Lung (tissue), 17 donors: ENCODE measurements at places on chromosomes 7 and 10. TPM values are rescaled to one million over a fixed set of nuclear protein-coding genes. Genes with fewer than 3 reads are reported as not detected.

Gene OR2F2
- not detected for total RNA-seq

GRCh38 chr7:100604976-100605911 lies 3.1 kb downstream of the PCOLCE start:
- DNase-seq = no peak
- peak overlapping the region; percentile 52 for H3K27ac ChIP-seq
- no peaks in the 10 kb centered on the region for H3K36me3 ChIP-seq
- peak overlapping the region; percentile 50 for H3K4me3 ChIP-seq

Gene TRIL
- 17.0 TPM for total RNA-seq

Gene GIMAP8
- total RNA-seq = 20.9 TPM

GRCh38 chr7:10824154-10824553 lies 149.5 kb upstream of the PHF14 start:
- no peak for DNase-seq
- H3K36me3 ChIP-seq = no peaks in the 10 kb centered on the region
- no peaks in the 10 kb centered on the region for H3K27me3 ChIP-seq
- H3K4me1 ChIP-seq = no peaks in the 10 kb centered on the region
- H3K4me3 ChIP-seq = no peak overlapping the region
- H3K27ac ChIP-seq = no peak overlapping the region

- DNase-seq = peak; percentile 58
- H3K4me3 ChIP-seq = no peak overlapping the region
- H3K4me1 ChIP-seq = no peaks in the 10 kb centered on the region
- no peaks in the 10 kb centered on the region for H3K36me3 ChIP-seq
- H3K27me3 ChIP-seq = no peaks in the 10 kb centered on the region
Observed at GRCh38 chr7:610531-611280, 91.1 kb upstream of the PDGFA start.

GRCh38 chr7:17159500-17160037 lies 138.9 kb upstream of the AHR start:
- H3K27ac ChIP-seq = no peak overlapping the region
- H3K4me1 ChIP-seq = no peaks in the 10 kb centered on the region
- no peak overlapping the region for H3K4me3 ChIP-seq
- DNase-seq = no peak
- no peaks in the 10 kb centered on the region for H3K36me3 ChIP-seq
- H3K27me3 ChIP-seq = no peaks in the 10 kb centered on the region

Gene ADRA2A
- total RNA-seq = 0.37 TPM

DNA sequence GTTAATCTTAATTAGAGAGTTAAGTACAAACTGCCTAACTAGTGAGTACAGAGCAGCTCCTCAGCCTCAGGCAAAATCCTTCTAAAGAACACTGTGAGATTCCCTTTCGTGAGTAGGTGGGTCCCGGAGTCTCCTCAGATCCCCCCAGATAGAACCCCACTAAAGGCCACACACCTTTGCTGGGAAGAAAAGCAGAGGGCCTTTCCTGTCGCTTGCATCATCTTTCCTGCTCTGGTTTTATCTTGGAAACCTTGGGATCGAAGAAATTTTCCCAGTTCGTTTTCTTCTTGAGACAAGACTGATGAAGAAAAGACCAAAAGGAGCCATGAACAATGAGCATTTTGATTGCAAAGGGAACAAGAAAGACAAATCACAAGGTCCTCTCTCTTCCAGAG lies 40.9 kb downstream of the ICA1 start:
- peaks cover 2% of the 10 kb centered on the region for H3K36me3 ChIP-seq
- no peak overlapping the region for H3K4me3 ChIP-seq
- no peaks in the 10 kb centered on the region for H3K27me3 ChIP-seq
- DNase-seq = no peak
- no peaks in the 10 kb centered on the region for H3K4me1 ChIP-seq

- H3K27ac ChIP-seq = no peak overlapping the region
- H3K36me3 ChIP-seq = no peaks in the 10 kb centered on the region
- H3K4me1 ChIP-seq = no peaks in the 10 kb centered on the region
- H3K4me3 ChIP-seq = no peak overlapping the region
- no peak for DNase-seq
- no peaks in the 10 kb centered on the region for H3K27me3 ChIP-seq
Observed at GRCh38 chr7:26105236-26105635, 46.8 kb upstream of the NFE2L3 start.

Gene WNT2
- 59.2 TPM for total RNA-seq

Gene MICU1
- total RNA-seq = 44.4 TPM

Gene CPED1
- total RNA-seq = 12.6 TPM

Gene HILPDA
- 61.9 TPM for total RNA-seq

- H3K27ac ChIP-seq = peak overlapping the region; percentile 96
- H3K27me3 ChIP-seq = peaks cover 6% of the 10 kb centered on the region
- H3K4me1 ChIP-seq = peaks cover 60% of the 10 kb centered on the region
- H3K36me3 ChIP-seq = no peaks in the 10 kb centered on the region
Observed at GRCh38 chr10:114632869-114633715, 25.0 kb downstream of the ABLIM1 start.

DNA sequence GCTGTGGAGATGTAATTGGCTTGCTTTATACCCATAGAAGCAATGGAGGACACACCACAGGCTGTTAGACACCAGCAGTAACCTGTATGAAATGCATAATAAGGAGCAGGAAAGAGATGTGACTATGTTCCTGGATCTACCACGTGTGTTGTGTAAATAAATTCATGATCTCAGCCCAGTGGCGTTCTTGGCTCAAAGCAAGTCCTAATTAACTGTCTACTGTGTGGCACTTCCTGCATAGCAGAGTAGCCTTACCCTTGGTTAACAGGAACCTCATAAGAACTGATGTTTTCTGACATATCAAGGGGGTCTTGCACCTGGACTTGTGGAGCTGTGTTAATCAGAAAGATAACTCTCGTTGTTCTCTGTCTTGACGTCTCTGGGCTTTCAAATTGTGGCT lies 25.7 kb upstream of the FAM180A start:
- DNase-seq = no peak
- no peaks in the 10 kb centered on the region for H3K36me3 ChIP-seq
- H3K4me3 ChIP-seq = no peak overlapping the region
- no peaks in the 10 kb centered on the region for H3K27me3 ChIP-seq

- H3K27me3 ChIP-seq = no peaks in the 10 kb centered on the region
- DNase-seq = no peak
Observed at GRCh38 chr7:99766484-99767099, 17.4 kb downstream of the CYP3A4 start.

Gene SPDYE9
- total RNA-seq = 0.11 TPM

Gene STEAP1
- 3.2 TPM for total RNA-seq

DNA sequence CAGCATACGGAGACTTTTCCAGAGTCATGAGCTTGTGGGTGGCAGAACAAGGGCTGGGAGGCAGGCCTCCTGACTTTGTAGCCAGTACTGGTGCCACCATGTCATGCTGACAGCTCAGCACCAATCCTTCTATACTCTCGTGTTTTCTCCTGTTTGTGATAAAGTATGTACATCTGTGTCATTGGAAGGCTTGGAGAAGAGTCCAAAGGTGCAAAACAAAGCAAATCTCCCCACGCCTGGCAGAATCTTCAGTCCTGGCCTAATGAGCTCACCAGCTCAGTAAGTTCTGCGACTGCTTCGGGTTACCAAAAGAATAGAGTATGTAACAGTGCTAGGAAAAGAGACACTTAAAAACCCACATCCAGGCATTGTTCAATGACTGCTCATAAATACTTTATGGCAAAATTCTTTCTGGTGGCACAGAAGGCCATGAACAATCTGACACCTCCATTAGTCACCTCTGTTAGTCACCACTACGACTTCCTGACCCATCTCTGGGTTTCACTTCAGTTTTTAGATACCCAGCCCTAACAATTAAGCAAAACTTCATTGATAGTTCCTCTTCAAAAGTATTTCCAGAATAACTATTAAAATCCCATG lies 24.5 kb downstream of the STEAP1 start:
- no peak overlapping the region for H3K27ac ChIP-seq
- no peaks in the 10 kb centered on the region for H3K4me1 ChIP-seq
- H3K36me3 ChIP-seq = no peaks in the 10 kb centered on the region
- H3K4me3 ChIP-seq = no peak overlapping the region
- no peak for DNase-seq

- H3K4me1 ChIP-seq = no peaks in the 10 kb centered on the region
- peaks cover 5% of the 10 kb centered on the region for H3K27me3 ChIP-seq
- no peaks in the 10 kb centered on the region for H3K36me3 ChIP-seq
- no peak for DNase-seq
Observed at GRCh38 chr10:123109466-123109865, 26.3 kb upstream of the HMX3 start.

Gene HOXA13
- total RNA-seq = not detected

Gene CUZD1
- total RNA-seq = 1.5 TPM

- H3K36me3 ChIP-seq = no peaks in the 10 kb centered on the region
- H3K27me3 ChIP-seq = peaks cover 24% of the 10 kb centered on the region
- H3K4me1 ChIP-seq = peaks cover 61% of the 10 kb centered on the region
Observed at GRCh38 chr10:128540128-128540762, 414.0 kb upstream of the MKI67 start.

- no peak for DNase-seq
- peaks cover 65% of the 10 kb centered on the region for H3K27me3 ChIP-seq
- peaks cover 8% of the 10 kb centered on the region for H3K4me1 ChIP-seq
Observed at GRCh38 chr10:1738950-1739349, 1.6 kb upstream of the ADARB2 start.

DNA sequence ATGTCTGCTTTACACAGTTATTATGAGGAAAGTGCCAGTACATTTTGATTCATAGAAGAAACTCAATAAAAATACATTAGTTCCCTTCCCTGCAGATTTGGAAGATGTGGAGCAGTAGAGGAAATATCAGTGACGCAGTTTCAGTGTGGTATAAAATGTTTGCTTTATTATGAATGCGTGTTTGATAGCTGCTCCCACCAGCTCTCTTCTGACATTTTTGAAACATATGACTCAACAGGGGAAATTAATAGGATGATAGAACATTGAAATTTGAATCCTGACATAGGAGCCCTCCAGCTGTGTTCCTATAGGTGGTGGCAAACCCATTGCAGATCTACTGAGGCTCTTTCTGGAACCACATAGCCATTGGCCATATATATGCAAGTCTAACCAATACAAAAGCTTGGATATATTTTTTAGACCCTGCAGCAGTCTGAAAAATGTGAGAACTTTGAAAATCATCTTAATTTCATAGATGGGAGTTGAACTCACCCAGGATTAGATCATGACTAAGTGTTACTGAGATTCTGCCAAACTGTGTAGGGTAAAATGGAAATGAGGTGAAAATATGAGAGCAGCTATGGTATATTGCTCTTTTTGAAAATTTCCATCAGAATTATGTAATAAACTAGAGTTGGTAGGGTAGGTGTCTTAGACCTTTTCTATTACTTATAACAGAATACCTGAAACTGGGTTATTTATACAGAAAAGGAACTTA lies 47.8 kb downstream of the BZW2 start:
- H3K27ac ChIP-seq = no peak overlapping the region
- H3K27me3 ChIP-seq = no peaks in the 10 kb centered on the region
- no peak for DNase-seq
- H3K36me3 ChIP-seq = peaks cover 17% of the 10 kb centered on the region
- no peaks in the 10 kb centered on the region for H3K4me1 ChIP-seq

GRCh38 chr10:70925377-70926225 lies 37.2 kb upstream of the PCBD1 start:
- H3K4me3 ChIP-seq = no peak overlapping the region
- H3K27me3 ChIP-seq = no peaks in the 10 kb centered on the region
- H3K27ac ChIP-seq = no peak overlapping the region

GRCh38 chr7:158283016-158283974 lies 304.3 kb downstream of the PTPRN2 start:
- DNase-seq = no peak
- no peaks in the 10 kb centered on the region for H3K36me3 ChIP-seq
- H3K27ac ChIP-seq = no peak overlapping the region

Gene ANKRD30A
- not detected for total RNA-seq

Gene BAMBI
- total RNA-seq = 7.8 TPM

- no peak overlapping the region for H3K27ac ChIP-seq
- H3K4me1 ChIP-seq = no peaks in the 10 kb centered on the region
- H3K4me3 ChIP-seq = no peak overlapping the region
- H3K36me3 ChIP-seq = no peaks in the 10 kb centered on the region
Observed at GRCh38 chr7:142974626-142975025, 12.5 kb upstream of the KEL start.

DNA sequence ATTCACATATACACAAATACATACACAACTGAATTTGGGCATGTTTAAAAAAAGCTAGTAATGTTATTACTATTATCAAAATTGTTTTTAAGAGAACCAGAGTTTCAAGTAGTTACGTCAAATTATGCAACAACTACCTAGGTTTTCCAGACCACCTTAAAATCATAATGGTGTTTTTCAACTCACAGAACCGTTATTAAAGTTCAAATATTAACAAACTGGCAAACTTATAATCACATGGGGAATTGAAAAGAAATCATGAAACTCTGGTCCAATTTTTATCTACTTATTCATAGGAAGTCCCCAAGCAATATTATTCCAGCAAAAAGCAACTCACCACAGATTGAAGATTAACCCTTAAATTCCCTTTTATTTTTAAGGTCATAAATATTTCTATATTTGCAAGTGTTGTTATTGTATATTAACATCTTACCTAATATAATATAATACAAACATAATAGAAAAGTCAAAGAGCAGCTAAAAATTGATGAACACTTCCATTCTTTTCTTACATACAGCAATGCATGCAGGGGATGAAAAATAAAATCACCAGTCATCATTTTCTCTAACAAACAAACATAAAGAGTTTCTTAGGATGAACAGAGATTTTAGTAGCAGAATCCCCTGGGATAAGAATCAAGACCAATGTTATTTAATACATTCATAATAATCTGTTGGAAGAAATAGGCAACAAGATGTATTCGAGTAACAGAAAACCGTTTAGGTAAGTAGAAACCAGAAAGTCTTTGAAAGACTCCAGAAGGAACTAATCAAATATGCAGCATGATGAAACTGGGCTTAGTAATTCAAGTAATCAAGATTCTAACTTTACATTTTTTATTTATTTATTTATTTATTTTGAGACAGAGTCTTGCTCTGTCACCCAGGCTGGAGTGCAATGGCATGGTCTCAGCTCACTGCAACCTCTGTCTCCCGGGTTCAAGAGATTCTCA lies 391.1 kb downstream of the PARD3 start:
- H3K36me3 ChIP-seq = no peaks in the 10 kb centered on the region
- H3K4me3 ChIP-seq = no peak overlapping the region
- no peaks in the 10 kb centered on the region for H3K27me3 ChIP-seq
- H3K27ac ChIP-seq = no peak overlapping the region
- H3K4me1 ChIP-seq = peaks cover 20% of the 10 kb centered on the region
- no peak for DNase-seq
